T-helper 17 cell (primary cell): ENCODE measurements at places on chromosomes 11 and 22.

- no peak for DNase-seq
Measured at GRCh38 chr11:11217929-11218628, 135.0 kb downstream of the CSNK2A3 start.

DNA sequence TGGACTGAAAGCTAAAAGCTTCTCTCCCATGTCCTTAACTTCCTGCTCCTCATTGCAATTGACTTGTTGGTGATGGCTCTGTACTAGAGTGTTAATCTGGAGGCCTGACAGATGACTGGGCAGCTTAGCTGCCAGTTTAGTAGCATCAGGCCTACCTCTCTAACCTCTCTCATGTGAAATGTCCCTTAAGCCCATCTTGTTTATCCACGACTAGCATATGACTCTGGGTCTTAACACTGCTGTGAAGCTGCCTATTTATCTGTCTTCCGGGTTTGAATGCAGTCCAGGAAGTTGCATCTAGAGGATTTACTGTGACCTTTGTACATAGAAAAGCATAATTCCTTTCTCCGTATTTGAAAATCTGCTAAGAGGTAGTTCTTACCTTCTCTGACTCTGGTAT, 85.3 kb upstream of the HORMAD2 start:
- no peak for DNase-seq

GRCh38 chr11:66050581-66051231, 1.5 kb upstream of the SF3B2 start:
- no peak for DNase-seq

DNA sequence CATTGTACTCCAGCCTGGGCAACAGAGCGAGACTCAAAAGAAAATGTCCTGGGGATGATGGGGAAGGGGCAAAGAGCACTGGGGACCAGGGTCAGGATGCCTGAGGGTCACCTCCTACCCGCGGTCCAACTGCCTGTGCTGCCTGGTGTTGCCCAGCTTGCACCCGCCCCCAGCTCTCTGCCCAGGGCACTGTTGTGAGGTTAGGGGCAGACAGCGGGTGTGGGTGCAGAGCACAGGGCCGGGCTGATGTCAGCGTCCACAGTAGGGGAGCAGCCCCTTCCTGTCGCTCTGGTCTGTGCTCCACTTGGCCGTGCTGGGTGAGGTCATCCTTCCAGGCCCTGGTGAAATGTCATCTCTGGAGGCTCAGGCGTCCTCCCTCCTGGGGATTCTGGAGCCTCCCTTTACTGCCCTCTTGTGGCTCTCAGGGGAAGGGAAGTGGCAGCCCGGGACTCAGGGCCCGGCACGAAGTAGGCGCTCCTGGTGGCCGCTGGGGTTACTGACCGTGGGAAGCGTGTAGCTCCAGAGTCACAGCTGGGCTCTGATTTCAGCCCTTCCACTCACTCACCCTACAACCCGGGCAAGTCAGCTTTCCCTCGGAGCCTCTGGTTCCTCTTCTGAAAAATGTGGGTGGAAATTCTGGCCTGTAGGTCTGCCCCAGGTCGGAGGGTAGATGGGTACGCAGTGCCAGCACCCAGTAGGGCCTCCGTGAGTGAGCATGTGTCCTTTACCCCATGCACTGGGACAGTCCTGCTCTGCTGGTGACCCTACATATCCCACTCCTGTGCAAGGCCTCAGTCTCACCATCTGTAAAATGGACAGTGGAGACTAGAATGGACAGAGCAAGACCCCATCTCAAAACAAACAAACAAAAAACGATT, 17.3 kb upstream of the PRR5 start:
- peak; percentile 74 for DNase-seq

DNA sequence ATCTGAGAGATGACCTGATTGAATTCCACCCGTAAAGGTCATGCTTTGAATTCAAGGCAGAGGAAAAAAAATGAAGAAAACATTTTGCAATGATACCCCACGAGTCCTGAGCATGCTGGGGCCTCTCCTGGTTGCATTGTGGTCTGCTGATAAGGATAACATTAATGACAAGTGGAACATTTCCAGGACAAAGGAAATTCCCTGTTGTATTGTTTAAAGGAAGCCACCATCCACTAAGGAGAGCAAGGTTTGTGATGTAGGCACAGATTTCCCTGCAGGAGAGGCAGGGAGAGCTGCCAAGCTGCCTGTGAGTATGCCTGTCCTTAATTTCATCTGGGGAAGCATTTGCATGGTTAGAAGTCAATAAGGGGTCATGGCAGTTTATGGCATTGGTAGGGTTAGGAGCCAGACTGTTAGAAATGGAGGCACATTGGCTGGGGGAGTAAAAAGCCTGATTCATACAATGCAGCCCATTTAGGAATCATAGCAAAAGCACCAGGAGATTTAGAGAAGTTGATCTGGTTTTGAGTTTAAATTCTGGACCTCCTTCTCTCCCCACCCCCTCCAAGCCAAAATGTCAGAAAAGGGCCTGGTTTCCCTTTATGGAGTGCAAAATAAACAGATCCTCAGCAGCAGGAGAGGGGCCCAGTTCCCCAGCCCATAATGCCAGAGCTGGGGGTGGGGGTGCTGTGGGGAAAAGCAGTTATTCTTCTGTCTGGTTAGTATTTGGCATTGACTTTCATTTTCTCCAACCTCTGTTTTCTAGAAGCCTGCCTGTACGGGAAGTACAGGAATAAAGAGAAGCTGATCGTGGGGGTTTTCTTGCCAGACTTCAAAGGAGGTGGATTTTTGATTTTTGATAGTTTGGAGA, 22.1 kb downstream of the FLI1 start:
- DNase-seq, result no peak

DNA sequence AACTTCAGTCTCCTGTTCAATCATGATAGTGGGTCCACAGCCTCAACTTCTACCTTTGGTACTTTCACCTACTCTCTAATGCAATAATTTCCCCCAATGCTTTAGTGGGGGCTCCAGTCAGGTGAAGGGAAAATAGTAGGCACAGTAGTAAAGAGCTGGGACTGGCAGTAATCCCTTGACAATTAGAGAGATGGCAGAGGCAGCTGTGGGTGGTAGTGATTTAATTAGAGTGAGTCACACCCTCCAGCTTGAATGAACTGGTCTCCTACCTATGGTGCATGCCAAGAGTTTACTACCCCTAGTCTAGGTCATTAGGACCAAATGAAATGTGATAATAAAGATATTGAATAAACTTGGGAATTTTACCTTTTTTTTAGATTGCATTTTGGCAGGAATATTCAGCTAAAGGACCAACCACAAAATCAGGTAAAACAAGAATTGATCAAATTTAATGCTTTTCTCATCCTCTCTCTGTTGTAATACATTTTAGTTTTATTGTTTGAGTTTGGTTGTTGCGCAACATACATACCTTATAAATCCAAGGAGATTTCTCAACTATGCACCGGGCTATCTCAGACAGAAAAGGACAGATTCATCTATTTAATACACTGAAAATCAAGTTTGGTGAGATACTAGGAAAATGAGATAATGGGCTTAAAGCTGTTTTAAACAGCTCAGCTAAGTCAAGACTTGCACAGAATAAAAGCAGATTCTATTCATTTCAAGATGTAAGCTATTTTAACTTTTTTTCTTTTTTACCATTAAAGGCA, 9.0 kb downstream of the PRRG4 start:
- no peak for DNase-seq

GRCh38 chr11:44782478-44782877, 55.7 kb downstream of the TSPAN18 start:
- no peak for DNase-seq

DNA sequence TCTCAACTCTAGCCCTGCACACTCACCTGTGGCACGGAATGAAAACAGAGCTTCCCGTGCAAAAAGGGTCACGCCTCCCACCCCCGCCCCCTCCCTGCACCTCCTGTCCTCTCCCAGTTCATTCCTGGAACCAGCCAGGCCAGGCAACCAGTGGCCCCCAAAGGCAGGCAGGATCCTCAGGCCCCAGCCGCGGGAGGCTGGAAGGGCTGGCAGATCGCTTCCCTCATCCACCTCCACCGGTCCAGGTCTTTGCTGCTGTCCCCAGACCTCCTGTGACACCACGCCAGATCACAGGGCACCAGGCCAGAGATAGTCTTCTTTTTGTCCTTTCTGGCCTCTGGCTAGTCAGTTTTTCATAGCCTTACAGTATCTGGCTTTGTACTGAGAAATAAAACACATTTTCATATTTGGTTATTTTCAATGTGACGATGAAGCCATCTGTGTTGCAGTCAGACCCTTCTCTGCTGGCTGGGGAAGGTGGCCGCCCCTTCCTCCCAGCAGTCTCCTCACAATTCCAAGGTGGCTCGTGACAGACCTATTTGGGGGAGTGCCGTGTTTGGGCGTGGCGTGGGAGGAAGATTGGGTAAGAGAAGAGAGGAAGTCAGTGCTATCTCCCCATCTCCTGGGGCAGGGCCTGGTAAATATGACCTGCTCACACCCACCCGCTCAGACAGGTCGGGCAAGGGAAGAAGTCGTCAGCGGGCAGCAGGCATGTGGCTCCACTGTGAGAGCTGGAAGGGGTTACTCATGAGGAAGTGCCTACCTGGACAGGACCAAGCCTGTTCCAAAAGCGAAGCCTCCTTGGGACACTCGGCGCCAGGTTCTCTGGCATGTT, 9.1 kb downstream of the SSH3 start:
- DNase-seq, result no peak

GRCh38 chr11:117481885-117482284, 154.2 kb downstream of the CEP164 start:
- DNase-seq, result no peak

GRCh38 chr11:47768101-47768612, 1.0 kb upstream of the FNBP4 start:
- no peak for DNase-seq

DNA sequence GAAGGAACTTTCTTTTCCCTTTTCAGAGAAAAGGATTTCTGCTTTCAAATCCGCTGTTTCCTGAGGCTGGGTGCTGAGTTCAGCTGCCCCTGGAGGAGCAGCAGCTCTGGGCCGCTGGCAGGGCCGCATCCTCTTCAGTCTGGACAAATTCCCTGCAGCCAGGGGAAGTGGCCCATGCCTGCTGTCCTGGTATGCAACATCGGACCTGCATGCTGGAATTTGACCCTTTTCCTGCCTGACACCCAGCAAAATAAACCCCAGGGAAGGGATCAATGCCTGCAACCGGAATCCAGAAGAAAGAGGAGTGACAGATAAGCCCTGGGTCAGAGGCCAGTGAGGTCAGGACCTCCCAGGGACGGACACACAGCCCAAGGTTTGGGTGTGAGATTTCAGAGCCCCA, 54.1 kb upstream of the LINC01488 start:
- no peak for DNase-seq

- no peak for DNase-seq
Measured at GRCh38 chr22:20400606-20401375, 6.8 kb downstream of the ZNF74 start.

- no peak for DNase-seq
Measured at GRCh38 chr11:130527636-130528297, 79.3 kb downstream of the ADAMTS15 start.

DNA sequence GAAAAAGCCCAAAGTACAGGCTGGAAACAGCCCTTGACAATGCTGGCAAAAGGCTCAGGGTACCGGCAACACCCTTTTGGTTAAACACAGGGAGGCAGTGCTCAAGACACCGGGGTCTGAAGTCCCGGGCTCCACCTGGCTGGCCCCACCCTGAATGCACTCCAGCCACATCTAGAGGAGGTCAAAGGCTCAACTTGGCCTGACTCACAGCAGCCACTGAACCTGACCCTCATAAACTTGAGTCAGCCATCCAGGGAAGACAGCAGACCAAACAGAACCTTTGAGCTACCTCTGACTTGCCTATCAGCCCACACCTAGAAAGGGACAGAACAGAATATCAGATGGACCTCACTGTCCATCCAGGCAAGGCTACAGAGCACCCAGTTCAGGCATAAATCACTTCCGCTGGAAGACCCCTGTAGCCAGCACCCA, 3.8 kb downstream of the CFL1 start:
- no peak for DNase-seq

- no peak for DNase-seq
Measured at GRCh38 chr11:70713086-70713835, 314.9 kb downstream of the CTTN start.
